Stimulated activated CD4-positive, alpha-beta T cell treated with anti-CD3 and anti-CD28 coated beads, Interleukin-2, amount 100 ng/mL, for 48 hours (primary cell): ENCODE measurements at places on chromosomes 6 and 20.

DNA sequence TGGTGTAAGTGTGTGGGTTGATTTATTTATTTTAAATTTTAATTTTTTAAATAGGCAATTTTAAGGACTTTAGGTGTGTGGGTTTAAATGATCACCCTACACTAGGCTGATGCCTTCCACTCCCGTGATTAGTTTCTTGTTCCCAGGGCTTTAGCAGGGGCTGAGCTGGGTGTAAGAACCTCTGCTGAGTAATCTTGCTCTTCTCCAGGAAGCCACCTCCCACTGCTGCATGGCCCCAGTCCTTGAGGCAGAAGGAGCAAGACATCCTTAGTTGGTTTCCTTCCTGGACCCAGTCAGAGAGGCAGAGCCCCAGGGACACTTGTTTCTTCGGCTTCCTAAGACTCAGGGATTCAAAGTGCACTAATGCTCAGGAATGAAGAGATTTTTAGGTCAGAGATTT, 19.8 kb upstream of the CDC5L start:
- no peak for DNase-seq

- no peak for DNase-seq
Observed at GRCh38 chr20:9503526-9504245, 10.7 kb upstream of the LAMP5 start.

GRCh38 chr20:54477191-54477955, 2.0 kb downstream of the DOK5 start:
- DNase-seq: no peak

DNA sequence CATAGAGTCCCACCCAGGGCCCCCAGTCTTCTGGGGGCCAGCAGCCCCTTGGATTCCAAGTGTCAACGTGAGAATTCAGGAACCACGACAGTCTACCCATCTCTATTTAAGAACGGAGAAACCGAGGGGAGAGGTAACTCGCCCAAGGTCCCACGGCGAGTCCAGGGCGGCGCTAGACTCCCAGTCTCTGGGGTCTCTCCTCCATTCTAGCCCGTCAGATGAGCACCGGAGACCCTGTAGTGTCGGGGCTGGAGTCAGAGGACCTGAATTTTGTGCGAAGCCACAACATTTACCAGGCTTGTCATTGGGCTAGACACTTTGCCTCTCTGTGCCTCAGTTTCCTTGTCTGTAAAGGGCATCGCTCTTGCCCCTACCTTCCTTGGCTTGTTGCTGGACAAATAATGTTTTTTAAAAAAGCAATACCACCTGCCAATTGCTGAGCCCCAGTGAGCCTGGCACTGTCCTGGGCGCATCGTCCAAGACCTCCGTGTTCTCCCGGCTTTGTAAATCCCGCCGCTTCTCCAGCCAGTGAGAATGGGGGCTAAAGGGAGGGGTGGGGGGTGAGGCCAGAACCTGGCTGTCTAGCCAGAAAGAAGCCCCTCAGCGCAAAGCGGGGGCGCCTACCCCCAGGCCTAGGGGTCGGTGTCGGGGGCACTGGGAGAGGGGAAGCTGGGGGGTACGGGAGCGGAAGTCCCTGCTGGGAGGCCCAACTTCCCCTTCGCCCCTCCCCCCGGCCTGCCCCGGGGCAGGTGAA, 91.7 kb downstream of the NCR2 start:
- no peak for DNase-seq

- no peak for DNase-seq
Observed at GRCh38 chr6:8627085-8627861, 191.9 kb upstream of the SLC35B3 start.

DNA sequence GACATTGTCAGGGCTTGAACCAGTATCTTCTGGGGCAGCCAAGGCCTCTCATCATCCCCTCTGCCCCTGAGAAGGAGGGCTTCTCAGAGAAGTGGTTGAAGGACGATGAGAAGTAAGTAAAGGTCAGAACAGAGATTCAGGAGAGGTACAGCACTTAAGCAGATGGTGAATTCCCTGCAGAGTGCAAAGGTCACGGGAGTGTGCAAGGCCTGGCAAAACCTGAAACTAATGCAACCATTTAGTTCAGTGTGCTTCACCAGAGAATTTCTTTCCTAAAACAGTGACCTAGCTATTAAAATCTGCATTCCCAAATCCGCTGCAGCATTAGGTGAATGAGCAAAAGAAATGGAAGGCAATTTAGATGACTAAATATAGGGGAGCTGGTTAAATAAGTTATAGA, 58.4 kb downstream of the TRERF1 start:
- no peak for DNase-seq

- DNase-seq: no peak
Observed at GRCh38 chr6:24859132-24859531, 60.4 kb upstream of the ARMH2 start.

GRCh38 chr6:121504227-121504626, 68.8 kb downstream of the GJA1 start:
- no peak for DNase-seq

GRCh38 chr6:108766419-108766818, 81.8 kb upstream of the ARMC2 start:
- no peak for DNase-seq
